ENCODE measurements at places on chromosomes 6 and 20.

- no peak for DNase-seq
Observed at GRCh38 chr6:16216501-16217155, 21.8 kb upstream of the GMPR start.

DNA sequence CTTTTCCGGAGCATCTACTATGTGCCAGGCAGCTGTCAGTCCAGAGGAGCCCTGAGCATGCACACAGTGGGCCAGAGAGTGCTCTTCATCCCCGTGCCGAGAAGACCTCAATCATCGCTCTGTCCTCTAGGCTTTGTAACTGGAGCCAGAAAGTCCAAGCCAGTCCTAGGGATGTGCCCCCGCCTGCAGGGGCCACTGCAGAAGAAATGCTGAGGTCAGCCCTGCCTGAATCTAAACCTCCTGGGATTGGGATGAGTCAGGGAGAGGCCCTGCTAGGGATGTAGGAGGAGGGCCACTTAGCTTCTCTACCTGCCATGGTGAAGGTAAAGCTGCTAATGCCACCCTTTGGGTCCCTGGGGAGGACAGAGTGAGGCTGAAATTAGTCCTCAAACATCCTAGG lies 146.8 kb downstream of the CDC5L start:
- peak; percentile 7 for DNase-seq

- peak; percentile 46 for DNase-seq
Observed at GRCh38 chr6:116682334-116682712, 1.3 kb downstream of the KPNA5 start.

DNA sequence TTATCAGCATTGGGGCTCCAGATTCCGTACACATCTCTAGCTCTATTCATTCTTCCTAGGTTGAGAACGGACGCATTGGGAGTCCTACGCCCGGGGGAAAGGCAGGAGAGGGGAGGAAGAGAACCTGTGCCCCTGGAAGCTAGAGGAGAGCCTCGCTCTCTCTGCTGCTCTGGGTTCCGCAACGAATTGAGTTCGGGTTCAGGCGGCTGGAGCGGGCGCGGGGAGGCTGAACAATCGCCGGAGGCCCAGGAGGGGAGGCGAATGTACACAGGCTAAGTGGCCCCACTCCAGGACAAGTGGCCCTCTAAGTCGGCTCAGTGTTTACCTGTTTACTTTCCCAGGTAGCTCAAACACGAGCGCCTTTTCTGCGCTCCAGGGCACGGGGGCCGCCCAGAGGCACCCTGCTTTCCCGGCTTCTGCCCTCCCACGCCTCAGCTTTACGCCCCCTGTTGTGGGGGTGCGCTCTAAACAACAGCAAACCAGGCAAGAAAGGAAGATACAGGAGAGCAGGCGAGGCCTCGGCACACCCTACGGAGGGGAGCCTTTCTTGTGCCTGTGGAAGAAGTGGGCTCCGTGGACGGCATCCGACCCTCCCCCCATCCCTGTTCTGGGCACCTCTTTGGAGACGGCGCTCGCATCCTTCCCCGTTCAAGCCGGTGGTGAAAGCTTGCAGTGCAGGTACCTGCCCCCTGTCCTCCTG lies 4.6 kb upstream of the NKX2-2 start:
- DNase-seq, result no peak

DNA sequence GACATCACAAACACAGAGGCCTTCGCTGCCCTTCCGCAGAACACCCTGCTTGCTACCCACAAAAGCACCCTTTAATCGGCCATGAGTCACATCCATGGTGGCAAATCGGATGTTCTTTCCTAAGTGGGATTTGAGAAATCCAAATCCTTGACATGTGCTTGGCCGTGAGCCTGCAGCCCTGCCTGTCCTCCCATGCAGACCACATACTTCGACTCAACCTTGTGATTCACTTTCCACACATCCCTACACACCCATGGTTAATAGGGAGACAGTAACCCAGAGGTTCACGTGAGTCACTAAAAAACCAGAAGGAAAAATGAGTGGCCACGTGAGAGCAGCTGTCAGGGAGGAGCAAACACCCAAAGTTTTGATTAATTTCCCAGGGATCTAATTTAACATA lies 19.4 kb downstream of the RAMACL start:
- peak; percentile 97 for DNase-seq

DNA sequence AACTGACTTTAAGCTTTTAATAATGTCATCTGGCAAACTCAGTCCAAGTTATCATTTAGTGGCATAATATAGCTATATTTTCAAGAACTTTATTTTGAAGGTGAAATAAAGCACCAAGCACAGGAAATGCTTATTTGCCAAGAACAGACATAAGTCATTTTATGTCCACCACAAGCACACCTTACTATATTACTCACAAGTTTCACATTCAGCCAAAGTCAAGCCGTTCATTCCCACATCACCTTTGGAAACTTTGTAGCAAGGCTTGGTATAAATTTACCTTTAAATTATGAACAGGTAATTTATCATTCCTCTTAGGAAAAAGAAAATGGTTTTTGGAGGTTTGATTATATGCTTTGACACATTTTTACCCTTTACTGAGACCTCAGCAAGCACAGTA lies 236.8 kb upstream of the FKBP1C start:
- no peak for DNase-seq

DNA sequence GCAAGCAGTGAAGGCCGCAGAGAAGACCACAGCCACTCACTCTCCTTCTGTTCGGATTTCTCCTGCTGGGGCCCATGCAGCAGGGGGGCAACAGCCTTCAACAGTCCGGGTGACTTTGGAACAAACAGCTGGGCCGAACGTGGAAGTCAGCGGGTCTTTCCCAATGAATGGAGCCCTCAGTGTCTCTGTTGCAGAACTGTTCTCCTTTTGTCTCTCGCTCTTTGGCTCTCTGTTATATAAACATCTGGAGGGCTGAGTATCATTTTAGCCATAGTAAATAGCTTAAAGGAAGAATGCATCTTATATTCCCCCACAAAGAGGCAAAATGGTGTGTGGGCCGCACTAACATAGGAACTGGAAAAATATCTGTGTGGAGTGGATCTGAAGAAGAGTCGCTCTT lies 136.7 kb upstream of the RALGAPA2 start:
- DNase-seq, result no peak

- no peak for DNase-seq
Observed at GRCh38 chr20:24559114-24559732, 89.8 kb downstream of the SYNDIG1 start.

DNA sequence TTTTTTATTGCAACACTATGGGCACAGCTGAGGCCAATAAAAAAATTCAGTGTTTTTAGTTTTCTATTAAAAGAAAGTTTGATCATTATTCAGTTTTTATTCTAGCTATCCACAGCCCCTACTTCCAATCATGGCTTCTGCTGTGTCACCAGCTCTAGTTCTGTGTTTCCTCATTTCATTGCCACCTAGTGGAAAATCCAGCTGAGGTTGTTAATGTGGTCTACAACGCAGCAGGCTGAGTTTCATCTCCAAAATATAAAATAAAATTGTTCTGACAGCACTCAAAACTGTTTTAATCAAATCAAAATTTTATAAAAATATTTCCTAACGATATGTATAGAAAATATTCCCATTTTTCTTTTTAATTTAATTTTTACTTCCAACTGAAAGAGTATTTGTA lies 13.6 kb downstream of the COL9A1 start:
- no peak for DNase-seq

DNA sequence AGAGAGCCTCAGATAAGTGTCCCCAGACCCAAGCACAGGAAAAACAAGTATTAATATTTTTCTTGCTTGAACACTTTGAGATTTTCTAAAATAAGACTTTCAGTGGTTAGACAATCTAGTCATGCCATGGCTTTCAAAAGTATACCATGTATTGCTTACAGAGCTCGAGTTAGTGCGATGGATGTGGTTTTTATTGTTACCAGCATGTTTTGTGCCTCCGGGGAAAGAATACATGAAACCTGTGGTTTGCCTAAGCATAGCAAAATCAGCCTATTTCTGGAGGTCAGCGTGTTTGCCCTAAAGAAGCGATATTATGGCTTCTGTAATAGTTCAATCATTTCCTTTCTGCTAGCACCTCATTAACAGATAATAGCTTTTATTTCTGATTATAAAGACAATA lies 21.6 kb downstream of the RIN2 start:
- no peak for DNase-seq

DNA sequence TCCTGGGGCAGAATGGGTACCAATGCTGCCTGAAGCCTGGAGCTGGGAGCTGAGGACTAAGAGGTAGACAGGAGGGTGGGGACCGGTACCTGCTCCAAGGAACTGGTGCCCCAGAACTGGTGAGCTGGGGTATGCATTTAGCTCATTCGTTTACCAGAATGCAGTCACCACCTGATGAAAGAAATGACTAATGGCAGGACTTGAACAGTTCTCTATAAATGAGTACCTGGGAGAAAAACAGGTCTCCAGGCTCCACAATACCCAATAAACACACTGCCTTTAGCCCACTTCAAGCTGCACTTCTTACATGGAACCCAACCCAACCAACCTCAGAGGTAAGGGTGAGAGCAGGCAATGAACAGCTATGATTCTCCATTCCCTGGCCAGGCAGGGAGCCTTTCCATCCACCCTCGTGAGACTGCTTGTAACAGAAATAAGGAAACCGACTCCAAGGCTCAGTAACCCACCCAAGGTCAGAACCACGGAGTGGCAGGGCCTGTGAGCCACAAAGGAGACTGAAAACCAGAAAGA lies 15.4 kb downstream of the FKBP1A start:
- no peak for DNase-seq

DNA sequence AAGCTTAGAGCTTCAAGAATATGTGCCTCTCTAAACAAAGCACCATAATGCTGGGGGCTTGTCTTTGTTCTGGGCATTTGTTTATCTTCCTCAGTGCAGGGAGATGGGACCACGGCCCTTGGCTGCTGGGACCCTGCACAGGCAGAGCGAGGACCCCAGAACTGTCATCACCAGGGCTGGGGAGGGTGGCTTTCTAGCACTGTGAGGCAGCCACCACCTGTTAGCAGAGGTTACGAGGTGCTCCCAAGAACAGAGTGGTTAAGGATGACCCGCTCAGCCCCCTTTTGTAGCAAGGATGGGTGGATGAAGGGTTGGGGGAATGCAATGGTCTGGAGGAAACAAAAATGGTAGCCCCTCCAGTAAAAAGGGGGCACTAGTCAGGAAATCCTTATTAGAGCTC lies 34.9 kb downstream of the METTL24 start:
- no peak for DNase-seq

DNA sequence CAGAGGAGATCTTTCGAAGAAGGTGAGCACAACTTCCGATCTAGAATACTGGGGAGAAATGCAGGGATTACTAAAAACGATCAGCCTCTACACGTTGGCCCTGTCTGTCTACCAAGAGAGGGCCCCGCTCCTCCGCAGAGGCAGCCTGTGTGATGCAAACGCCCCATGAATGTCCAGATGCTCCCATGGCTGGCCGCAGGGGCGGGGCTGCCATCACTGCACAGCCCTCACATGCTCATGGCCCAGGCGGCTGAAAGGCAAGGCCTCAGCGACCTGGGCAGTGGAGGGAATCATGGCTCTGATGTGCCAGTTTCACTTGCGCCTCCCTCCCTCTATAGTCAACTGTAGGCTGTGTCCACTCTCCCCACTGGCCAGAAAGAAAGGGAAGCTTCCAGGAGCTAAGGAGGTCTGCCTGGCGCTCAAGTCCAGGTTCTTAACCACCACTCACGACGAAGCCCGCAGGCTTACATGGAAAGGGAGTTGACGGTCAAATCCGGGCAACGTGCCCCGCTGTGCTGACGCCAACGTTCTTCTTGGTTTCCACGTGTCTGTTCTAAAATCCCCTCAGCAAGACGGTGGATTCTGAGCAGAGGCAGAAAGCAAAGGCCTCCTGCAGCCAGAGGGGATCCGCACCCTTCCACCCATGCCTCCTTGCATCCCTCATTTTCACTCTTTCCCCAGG lies 14.2 kb downstream of the PXDC1 start:
- no peak for DNase-seq

- no peak for DNase-seq
Observed at GRCh38 chr6:9307786-9308185, 872.4 kb upstream of the SLC35B3 start.

GRCh38 chr6:22828179-22829062 lies 259.1 kb downstream of the HDGFL1 start:
- peak; percentile 97 for DNase-seq

DNA sequence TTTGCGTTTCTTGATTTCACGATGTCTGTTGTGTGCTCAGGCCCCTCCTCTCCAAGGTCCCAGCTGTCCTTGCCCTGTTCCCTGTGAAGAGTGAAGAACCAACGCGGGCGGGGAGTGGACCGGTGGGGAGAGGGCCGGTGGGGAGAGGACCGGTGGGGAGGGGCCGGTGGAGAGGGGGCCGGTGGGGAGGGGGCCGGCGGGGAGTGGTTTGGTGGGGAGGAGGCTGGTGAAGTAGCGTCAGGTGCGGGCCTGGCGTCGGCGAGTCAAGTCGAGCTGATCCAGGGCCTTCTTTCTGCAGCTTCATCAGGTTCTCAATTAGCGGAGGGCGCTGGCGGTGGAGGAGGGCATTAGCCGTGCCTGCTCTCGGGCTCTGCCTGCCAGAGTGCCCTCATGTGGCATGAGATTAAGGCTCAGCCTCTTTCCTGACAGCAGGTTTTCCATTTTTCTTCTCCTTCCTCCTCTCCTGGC lies 21.2 kb upstream of the BHLHE23 start:
- peak; percentile 19 for DNase-seq

GRCh38 chr6:116631379-116631990 lies 15.2 kb downstream of the RSPH4A start:
- no peak for DNase-seq
